Ovary (tissue), 10 donors: ENCODE measurements at places on chromosomes 6 and 20. TPM values are rescaled to one million over a fixed set of nuclear protein-coding genes. Genes with fewer than 3 reads are reported as not detected.

The SOD2 gene
- polyA plus RNA-seq, result 160 TPM

The MCHR2 gene
- polyA plus RNA-seq, result not detected

The PRICKLE4 gene
- 3.0 TPM for polyA plus RNA-seq

The SYCP2 gene
- 1.2 TPM for polyA plus RNA-seq

The ZNF311 gene
- 1.4 TPM for polyA plus RNA-seq

The CLPSL2 gene
- not detected for polyA plus RNA-seq

The RARS2 gene
- 18.8 TPM for polyA plus RNA-seq

The GINS1 gene
- polyA plus RNA-seq, result 1.2 TPM

The SLC22A16 gene
- 0.15 TPM for polyA plus RNA-seq

The SEL1L2 gene
- 2.8 TPM for polyA plus RNA-seq

The TRIM15 gene
- not detected for polyA plus RNA-seq

The PSORS1C2 gene
- not detected for polyA plus RNA-seq
